Activated B cell treated with CpG ODN at 0.5 μM for 24 hours (primary cell): ENCODE measurements at places on chromosomes 1 and 21. TPM values are rescaled to one million over a fixed set of nuclear protein-coding genes. Genes with fewer than 3 reads are reported as not detected.

MROH9 gene
- not detected in 2 replicates for total RNA-seq

SLC44A5 gene
- total RNA-seq = 0.59 and 0.69 TPM in 2 replicates

DSTYK gene
- total RNA-seq = 7.3 and 9.6 TPM in 2 replicates

LPAR3 gene
- 0.59 and 0.62 TPM in 2 replicates for total RNA-seq

SPATA46 gene
- not detected in 2 replicates for total RNA-seq

KPRP gene
- total RNA-seq = not detected in 2 replicates

ZNF281 gene
- total RNA-seq = 28.2 and 31.2 TPM in 2 replicates

TBCE gene
- 13.9 and 19.1 TPM in 2 replicates for total RNA-seq

AADACL4 gene
- not detected in 2 replicates for total RNA-seq

LCE3D gene
- not detected in 2 replicates for total RNA-seq

GPA33 gene
- not detected in 2 replicates for total RNA-seq

ORC1 gene
- 3.2 TPM in 2 replicates for total RNA-seq

SLAMF6 gene
- 28.7 and 31.2 TPM in 2 replicates for total RNA-seq

MYOC gene
- total RNA-seq = not detected in 2 replicates

F13B gene
- not detected in 2 replicates for total RNA-seq

HSD3B1 gene
- not detected in 2 replicates for total RNA-seq

TMEM61 gene
- total RNA-seq = not detected in 2 replicates

SPATA1 gene
- 4.6 and 4.7 TPM in 2 replicates for total RNA-seq

CADM3 gene
- total RNA-seq = 0.37 and 0.84 TPM in 2 replicates

FAM163A gene
- total RNA-seq = not detected in 2 replicates

FCER1G gene
- 0.60 and 0.69 TPM in 2 replicates for total RNA-seq

MPL gene
- total RNA-seq = not detected in 2 replicates

RASSF5 gene
- 114 and 116 TPM in 2 replicates for total RNA-seq

PLD5 gene
- not detected in 2 replicates for total RNA-seq

LIPI gene
- total RNA-seq = not detected in 2 replicates

THEMIS2 gene
- total RNA-seq = 56.1 and 78.6 TPM in 2 replicates

CYYR1 gene
- not detected in 2 replicates for total RNA-seq

DAP3 gene
- total RNA-seq = 138 and 144 TPM in 2 replicates

FCRL2 gene
- total RNA-seq = 48.0 and 51.6 TPM in 2 replicates

SUSD4 gene
- not detected in 2 replicates for total RNA-seq

FMO5 gene
- 1.5 and 1.8 TPM in 2 replicates for total RNA-seq
